ENCODE measurements at places on chromosomes 12 and 14.

DNA sequence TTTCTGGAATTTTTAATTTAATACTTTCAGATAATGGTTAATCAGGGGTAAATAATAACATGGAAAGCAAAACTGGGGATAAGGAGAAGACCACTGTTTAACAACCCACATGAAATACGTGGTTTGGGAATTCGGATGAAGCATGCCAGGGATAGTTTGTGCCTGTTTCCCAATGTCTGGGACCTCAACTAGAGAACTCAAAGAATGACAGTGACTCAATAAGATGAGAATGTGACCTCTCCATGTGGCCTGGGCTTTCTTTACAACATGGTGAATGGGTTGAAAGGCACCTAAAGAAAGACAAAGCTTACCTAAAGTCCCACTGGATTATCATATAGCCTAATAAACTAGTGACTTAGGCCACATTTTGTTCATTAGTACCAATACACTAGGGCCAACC, 460.3 kb upstream of the LRFN5 start:
- no peak for DNase-seq

DNA sequence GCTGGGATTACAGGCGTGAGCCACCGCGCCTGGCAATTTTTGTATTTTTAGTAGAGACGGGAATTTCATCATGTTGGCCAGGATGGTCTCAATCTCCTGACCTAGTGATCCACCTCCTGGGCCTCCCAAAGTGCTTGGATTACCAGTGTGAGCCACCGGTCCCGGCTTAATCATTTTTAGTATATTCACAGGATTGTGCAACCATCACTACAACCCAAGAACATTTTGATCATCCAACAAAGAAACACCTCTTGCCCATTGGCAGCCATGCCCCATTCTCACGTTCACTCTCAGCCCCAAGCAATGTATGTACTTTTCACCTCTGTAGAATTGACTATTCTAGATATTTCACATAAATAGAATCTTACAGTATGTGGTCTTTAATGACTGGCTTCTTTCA, 19.9 kb downstream of the SP1 start:
- no peak for DNase-seq

DNA sequence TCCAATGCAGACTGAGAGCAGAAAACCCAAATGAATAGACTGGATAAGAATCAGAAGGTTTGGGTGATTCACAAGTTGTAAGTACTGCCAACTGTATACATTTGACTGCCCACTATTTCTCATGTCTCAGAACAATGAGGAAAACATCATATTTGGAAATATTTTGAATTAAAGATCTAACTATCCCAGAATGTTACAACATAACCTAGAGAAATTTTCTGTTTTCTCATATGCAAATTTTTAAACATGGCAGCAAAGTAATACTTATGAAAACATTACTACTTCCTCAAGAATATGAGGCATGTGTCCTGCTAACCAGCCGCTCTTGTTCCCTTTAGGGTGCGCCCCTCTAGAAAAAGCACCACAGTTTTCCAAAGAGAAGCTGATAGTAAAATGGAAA, 179.9 kb downstream of the PTPRO start:
- no peak for DNase-seq

DNA sequence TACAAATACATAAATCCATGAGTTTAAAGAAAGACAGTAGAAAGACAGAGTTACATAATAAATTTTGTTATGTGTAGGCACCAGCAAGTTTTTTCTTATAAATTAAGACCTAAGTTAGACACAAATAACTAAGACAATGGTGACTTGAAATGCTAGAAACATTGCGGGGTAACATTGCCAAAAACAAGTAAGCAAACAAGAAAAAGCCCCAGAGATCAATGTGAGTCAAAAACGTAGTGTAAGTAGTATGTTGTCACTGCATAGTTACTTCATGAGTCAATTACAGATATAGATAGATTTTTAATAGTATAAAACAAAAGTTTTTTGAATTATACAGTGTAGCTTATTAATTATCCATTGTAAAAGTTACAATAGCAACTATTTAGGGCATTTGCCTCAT, 83.4 kb downstream of the CNTN1 start:
- DNase-seq, result no peak

GRCh38 chr12:122395319-122395718, 27.1 kb downstream of the CLIP1 start:
- no peak for DNase-seq

- DNase-seq, result peak; percentile 92
These were observed at the start of gene ST8SIA1 for GRCh38 chr12:22334410-22335100. Gene ST8SIA1 (minus strand): TSS chr12:22334707. CDS start chr12:22334232, 475 bp downstream.

- no peak for DNase-seq
These were observed 405.0 kb upstream of the LRFN5 start for GRCh38 chr14:41201696-41202095.

DNA sequence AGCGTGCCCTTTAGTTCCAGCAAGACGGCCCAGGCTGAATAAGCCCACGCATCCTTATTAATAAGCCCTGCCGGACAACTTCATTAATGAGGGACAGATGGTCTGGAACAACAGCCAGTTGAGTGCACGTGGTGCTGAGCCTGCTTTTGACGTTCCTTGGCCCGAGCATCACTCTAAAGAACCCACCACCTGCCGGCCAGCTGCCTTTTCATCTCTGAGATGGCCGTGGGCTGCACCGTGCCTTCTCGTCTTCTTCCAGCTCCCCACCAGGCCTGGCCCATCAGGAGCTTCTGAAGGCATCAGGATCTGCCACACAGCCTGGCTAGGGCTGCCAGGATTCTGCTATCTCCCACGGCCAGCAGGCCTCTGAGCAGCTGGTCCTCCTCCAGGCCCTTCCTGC, 80.0 kb downstream of the AACS start:
- peak; percentile 23 for DNase-seq

- no peak for DNase-seq
These were observed 43.7 kb upstream of the RFLNA start for GRCh38 chr12:124251186-124251585.
